ENCODE measurements at places on chromosomes 2 and 18. TPM values are rescaled to one million over a fixed set of nuclear protein-coding genes. Genes with fewer than 3 reads are reported as not detected.

DLGAP1 gene
- total RNA-seq, result 0.05 TPM

MAP3K19 gene
- total RNA-seq, result not detected

THAP4 gene
- 32.1 TPM for total RNA-seq

FIGLA gene
- not detected for total RNA-seq

ALK gene
- not detected for total RNA-seq

FBXO48 gene
- 1.3 TPM for total RNA-seq

MOGAT1 gene
- total RNA-seq, result not detected

KHK gene
- 7.8 TPM for total RNA-seq

ASB18 gene
- total RNA-seq, result not detected

DAPL1 gene
- not detected for total RNA-seq

FBLN7 gene
- 14.6 TPM for total RNA-seq

ACTG2 gene
- 4,458 TPM for total RNA-seq

All from posterior vena cava (tissue), 2 donors.